Kidney glomerular epithelial cell (primary cell): ENCODE measurements at places on chromosomes 6 and 20.
A peak's percentile ranks its signal among the peaks of the same experiment; 100 is the strongest.

DNA sequence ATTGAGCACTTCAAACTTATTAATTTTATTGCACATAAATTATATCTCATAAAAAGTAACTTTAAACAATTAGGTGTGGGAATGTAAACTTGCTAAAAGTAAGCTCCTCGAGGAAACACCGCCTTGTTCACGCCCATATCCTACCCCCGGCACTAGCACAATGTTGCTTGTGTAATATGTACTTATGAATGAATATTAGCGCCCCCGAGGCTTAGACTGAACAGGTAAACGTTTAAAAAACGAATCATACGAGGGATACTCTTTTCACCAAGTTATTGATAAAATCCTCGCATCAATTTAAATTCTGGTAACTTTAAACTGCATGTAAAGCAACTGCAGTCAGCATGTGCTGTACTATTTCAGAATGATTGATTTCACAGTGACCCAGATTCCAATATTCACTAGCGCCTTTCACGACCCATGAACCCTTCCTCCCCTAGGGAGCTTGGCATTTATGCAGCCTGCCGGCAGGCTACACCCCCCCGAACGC lies 637 bp downstream of the TFB1M start:
- no peak for DNase-seq

DNA sequence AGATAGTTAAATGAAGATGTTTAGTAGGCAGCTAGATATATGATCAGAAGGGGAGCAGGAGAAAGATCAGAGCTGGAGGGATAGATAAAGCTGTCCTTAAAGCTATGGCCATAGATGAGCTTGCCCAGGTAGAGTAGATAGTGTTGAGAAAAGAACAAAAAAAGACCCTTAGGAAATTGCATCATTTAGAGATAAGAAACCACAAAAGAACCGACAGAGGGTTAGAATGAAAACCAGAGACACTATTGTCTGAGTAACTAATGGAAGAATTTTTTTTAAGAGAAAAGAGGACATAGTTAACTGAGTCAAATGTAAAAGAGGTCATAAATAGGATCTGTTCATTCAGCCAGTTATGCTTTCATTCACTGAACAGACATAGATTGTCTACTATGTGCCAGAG lies 101.8 kb downstream of the TNFAIP3 start:
- DNase-seq = peak; percentile 4

GRCh38 chr6:91141346-91141745 lies 554.5 kb upstream of the MAP3K7 start:
- no peak for DNase-seq

DNA sequence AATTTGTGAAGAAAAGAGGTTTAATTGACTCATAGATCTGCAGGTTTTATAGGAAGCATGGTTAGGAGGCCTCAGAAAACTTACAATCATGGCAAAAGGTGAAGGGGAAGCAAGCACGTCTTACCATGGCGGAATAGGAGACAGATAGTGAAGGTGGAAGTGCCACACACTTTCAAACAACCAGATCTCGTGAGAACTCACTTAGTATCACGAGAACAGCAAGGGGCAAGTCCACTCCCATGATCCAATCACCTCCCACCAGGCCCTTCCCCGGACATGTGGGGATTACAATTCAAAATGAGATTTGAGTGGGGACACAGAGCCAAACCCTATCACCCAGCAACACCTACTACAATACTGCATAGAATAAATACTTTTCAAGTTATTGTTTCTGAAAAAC lies 7.3 kb upstream of the HEBP2 start:
- DNase-seq = no peak

DNA sequence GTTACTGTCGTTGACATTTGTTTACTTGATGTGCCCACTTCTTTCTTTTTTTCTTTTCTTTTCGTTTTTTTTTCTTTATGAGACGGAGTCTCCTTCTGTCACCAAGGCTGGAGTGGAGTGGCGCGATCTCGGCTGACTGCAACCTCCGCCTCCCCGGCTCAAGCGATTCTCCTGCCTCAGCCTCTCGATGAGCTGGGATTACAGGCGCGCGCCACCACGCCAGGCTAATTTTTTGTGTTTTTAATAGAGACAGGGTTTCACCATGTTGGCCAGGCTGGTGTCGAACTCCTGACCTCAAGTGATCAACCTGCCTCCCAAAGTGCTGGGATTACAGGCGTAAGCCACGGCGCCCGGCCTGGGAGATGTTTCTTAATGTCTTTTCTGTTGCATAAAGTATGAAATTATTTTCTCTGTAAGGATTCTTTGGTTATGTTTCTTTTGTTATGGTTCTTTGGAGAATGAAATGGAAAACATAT lies 33.3 kb upstream of the PRSS16 start:
- no peak for DNase-seq

- DNase-seq = no peak
These were observed 5.8 kb upstream of the ME1 start for GRCh38 chr6:83436674-83437073.

GRCh38 chr20:11982289-11982954 lies 64.7 kb downstream of the BTBD3 start:
- DNase-seq = no peak

DNA sequence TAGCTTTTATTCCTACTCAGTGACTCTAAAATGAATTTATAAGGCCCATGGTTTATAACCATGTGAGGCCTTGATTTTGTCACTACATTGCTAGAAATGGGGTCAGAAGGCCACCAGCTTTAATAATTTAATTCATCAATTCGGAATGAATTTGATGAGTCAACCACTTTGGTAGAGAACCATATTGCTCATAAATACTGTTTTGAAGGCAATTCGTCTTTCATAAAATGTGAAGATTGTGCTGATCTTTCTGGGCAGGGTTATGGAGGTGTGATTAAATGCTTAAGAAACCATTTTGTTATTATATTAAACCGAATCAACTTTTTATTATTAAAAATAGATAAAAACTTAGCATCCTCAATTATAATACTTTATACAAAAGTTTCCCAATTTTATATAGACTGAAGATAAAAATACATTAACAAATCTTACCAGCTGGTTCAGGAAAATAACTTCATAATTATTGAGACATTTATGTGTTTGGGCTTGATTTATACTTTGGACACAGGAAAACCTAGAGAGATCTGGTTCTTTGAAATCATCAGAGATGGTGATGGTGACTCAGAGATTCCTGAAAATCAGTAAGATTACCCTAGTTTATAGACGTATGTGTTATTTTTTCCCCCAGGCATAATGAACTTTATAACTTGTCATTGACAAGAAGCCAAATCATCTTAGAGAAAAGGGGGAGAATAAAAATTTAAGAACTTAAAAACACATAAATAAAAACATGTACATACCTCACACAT lies 10.6 kb downstream of the HCRTR2 start:
- DNase-seq = no peak

GRCh38 chr6:130872250-130873095 lies 45.3 kb downstream of the SMLR1 start:
- peak; percentile 18 for DNase-seq

DNA sequence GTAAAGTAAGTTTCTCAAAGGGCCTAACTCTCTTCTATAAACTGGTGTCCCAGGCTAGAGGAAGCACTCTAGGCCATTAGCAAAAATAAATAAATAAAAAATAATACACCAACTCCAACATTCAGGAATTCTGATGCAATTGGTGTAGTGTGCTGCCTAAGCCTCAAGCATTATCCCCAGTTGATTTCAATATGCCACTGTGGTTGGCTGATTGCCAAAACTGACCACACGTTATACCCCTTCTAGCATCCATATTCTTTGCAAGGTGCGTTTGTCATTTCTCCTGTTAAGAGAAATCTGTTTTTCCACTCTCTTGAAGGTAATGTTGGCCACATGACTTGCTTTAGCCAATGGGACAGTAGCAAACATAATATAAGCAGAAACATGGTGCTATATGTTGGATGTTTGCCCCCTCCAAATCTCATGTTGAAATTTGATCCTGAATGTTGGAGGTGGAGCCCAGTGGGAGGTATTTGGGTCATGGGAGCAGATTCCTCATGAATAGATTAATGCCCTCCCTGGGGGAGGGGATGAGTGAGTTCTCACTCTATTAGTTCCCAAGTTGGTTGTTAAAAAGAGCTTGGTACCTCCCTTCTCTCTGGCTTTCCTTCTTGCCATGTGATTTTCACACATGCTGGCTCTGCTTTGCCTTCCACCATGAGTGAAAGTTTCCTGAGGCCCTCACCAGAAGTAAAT lies 71.9 kb upstream of the PLCB4 start:
- DNase-seq = no peak

DNA sequence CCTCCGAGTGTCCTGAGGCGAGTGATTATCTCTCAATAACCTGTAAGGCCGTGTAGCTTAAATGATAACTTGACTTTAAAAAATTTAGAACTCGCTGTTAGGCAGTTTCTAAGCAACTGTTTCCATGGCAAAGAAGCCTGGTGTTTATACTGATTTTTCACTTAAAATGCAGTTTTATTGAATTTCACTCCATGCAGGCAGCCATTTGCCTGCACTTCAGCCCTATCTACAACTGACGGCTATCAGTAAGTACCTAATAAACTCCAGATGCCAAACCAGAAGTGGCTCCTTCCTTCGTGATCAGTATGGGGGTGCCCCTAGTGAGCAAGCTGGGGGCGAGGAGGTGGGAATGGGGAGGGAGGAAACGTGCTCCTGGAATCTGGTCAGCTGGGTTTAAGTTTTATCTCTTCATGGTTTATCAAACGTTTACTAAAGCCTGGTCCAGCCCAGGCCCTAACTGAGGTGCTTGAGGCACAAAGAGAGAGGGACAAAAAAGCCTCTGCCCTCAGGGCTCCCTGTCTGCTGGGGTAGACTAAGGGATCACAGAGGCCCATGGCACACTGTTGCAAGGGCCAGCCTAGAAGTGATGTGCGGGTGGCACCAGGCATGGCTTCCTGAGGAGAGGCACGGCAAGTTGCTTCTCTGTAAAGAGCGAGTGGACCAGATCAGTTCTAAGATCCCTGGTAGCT lies 45.5 kb downstream of the TTI1 start:
- no peak for DNase-seq
